Bronchial smooth muscle cell (primary cell): ENCODE measurements at places on chromosomes 4 and X. TPM values are rescaled to one million over a fixed set of nuclear protein-coding genes. Genes with fewer than 3 reads are reported as not detected.

Gene POLR2B
- 98.0 and 107 TPM in 2 replicates for total RNA-seq

Gene CCDC110
- 0.95 and 2.0 TPM in 2 replicates for total RNA-seq

Gene RPL34
- 807 and 833 TPM in 2 replicates for total RNA-seq

Gene TMEM35A
- 20.6 and 28.9 TPM in 2 replicates for total RNA-seq

Gene ZNF157
- 0.32 and 0.43 TPM in 2 replicates for total RNA-seq

Gene CT45A10
- 0.32 TPM in 1 of 2 replicates, not detected in the other for total RNA-seq

Gene FRMPD4
- total RNA-seq, result 1.6 and 2.4 TPM in 2 replicates

Gene TRPC5OS
- total RNA-seq, result not detected in 2 replicates

Gene CAMK2D
- 131 and 172 TPM in 2 replicates for total RNA-seq

Gene MAGEE2
- total RNA-seq, result not detected in 2 replicates

Gene RFC1
- total RNA-seq, result 41.0 and 43.8 TPM in 2 replicates

Gene SERPINA7
- not detected in 2 replicates for total RNA-seq
